ENCODE measurements at places on chromosomes 7 and 10. TPM values are rescaled to one million over a fixed set of nuclear protein-coding genes. Genes with fewer than 3 reads are reported as not detected.

DNA sequence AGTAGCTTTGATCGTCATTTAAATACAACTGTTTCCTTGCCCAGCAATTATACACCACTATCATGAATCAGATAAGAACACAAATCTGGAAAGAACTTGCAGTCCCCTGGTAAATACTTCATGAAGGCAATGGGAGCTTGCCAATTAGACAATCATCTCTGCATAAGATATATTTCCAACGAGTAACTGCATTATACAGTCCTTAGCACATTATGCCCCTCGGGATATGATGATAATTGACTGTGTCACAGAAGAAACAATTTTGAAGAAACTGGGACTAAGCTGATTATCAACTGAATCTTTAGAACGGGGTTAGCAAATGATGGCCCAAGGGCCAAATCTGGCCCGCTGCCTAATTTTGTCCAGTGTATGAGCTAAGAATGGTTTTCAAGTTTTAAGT is 155.7 kb downstream of the TRIL start:
- H3K27ac ChIP-seq = no peak overlapping the region
- no peaks in the 10 kb centered on the region for H3K4me1 ChIP-seq
- peaks cover 5% of the 10 kb centered on the region for H3K36me3 ChIP-seq
- H3K27me3 ChIP-seq = no peaks in the 10 kb centered on the region

- peaks cover 24% of the 10 kb centered on the region for H3K4me1 ChIP-seq
- no peaks in the 10 kb centered on the region for H3K27me3 ChIP-seq
- H3K27ac ChIP-seq = no peak overlapping the region
- DNase-seq = no peak
- no peak overlapping the region for H3K4me3 ChIP-seq
Measured at GRCh38 chr10:95341716-95342130, 50.9 kb upstream of the PDLIM1 start.

GRCh38 chr7:17863095-17863808 is 77.0 kb downstream of the SNX13 start:
- no peak overlapping the region for H3K4me3 ChIP-seq
- no peaks in the 10 kb centered on the region for H3K27me3 ChIP-seq
- DNase-seq = no peak
- H3K27ac ChIP-seq = no peak overlapping the region

DNA sequence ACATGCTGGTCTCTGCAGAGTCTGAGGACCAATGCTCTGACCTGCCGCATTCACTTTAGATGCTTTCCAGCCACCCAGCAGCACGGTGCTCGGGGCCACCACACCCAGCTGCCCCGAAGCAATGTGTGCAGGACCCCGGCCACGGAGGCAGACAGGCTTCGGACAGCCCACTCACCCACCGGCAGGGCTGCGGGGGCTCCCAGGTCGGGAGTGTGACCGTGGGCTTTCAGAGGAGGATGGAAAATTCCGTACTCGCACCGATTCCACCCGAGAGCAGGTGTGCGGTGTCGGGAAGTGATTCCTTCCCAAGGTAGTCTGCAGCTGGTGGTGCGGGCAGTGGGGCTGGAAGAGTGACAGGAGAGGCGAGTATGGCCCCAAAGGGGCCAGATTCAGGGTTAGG is 190.9 kb downstream of the DNAJB6 start:
- no peaks in the 10 kb centered on the region for H3K27me3 ChIP-seq
- no peak overlapping the region for H3K27ac ChIP-seq
- H3K4me3 ChIP-seq = no peak overlapping the region

DNA sequence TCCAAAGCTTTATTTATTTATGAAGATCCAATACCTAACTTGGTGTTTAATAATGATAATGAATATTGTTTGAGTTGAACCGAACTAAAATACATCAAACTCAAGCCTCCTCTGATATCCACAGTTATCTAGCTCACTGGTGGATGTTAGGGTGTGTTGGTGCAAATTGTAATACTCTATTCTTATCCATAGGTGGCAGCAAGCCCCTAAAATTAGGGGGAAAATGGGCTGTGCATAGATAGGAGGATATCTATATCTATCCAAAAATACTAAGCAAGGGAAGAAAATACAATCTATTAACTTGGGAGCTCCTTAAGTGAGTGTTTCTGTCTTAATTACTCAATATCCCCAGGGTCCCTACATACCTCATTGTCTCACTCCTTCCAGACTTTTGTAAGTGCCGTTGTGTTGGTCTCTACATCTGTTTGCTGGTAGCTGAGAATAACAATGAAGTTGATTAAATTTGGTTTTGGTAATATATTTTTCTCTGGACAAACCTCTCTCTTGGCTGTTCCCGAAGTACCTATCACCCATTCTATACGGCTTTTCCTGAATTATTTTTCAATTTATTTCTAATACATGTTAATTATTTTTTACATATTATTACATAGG is 55.0 kb upstream of the VWDE start:
- H3K27ac ChIP-seq = no peak overlapping the region
- no peak for DNase-seq
- H3K4me3 ChIP-seq = no peak overlapping the region
- H3K27me3 ChIP-seq = no peaks in the 10 kb centered on the region
- no peaks in the 10 kb centered on the region for H3K36me3 ChIP-seq

GRCh38 chr10:69480068-69480412 is 28.8 kb downstream of the TSPAN15 start:
- H3K27ac ChIP-seq = peak overlapping the region; percentile 59
- H3K36me3 ChIP-seq = no peaks in the 10 kb centered on the region
- DNase-seq = no peak
- H3K27me3 ChIP-seq = no peaks in the 10 kb centered on the region
- H3K4me3 ChIP-seq = no peak overlapping the region

GRCh38 chr7:135938563-135938962 is 38.6 kb downstream of the MTPN start:
- peaks cover 13% of the 10 kb centered on the region for H3K4me1 ChIP-seq
- H3K36me3 ChIP-seq = no peaks in the 10 kb centered on the region
- no peak overlapping the region for H3K4me3 ChIP-seq
- H3K27ac ChIP-seq = no peak overlapping the region

- DNase-seq = no peak
- H3K27me3 ChIP-seq = no peaks in the 10 kb centered on the region
- peaks cover 20% of the 10 kb centered on the region for H3K4me1 ChIP-seq
- H3K27ac ChIP-seq = no peak overlapping the region
- H3K36me3 ChIP-seq = no peaks in the 10 kb centered on the region
Measured at GRCh38 chr10:44369296-44369695, 15.6 kb downstream of the CXCL12 start.

DNA sequence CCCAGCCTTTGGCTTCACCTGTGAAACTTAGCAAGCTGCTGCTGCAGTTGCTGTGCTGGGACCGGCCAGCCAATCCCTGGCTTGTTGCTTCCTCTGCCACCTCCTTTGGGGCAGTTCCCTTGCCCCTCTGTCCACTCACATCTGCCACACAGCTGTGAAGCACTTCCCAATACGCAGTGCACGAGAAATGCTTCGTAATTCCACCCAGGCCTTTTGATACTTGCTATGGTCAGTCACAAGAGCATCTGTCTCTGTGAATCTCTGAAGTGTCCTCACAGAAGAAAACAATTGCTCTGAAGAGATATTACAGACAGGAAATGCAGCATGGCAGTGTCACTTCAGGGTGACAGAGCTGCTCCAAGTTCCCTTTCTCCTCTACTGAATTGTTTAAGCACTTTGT is 208.5 kb downstream of the PTEN start:
- H3K4me3 ChIP-seq = no peak overlapping the region
- no peaks in the 10 kb centered on the region for H3K27me3 ChIP-seq
- H3K4me1 ChIP-seq = peaks cover 3% of the 10 kb centered on the region
- peak overlapping the region; percentile 14 for H3K27ac ChIP-seq

DNA sequence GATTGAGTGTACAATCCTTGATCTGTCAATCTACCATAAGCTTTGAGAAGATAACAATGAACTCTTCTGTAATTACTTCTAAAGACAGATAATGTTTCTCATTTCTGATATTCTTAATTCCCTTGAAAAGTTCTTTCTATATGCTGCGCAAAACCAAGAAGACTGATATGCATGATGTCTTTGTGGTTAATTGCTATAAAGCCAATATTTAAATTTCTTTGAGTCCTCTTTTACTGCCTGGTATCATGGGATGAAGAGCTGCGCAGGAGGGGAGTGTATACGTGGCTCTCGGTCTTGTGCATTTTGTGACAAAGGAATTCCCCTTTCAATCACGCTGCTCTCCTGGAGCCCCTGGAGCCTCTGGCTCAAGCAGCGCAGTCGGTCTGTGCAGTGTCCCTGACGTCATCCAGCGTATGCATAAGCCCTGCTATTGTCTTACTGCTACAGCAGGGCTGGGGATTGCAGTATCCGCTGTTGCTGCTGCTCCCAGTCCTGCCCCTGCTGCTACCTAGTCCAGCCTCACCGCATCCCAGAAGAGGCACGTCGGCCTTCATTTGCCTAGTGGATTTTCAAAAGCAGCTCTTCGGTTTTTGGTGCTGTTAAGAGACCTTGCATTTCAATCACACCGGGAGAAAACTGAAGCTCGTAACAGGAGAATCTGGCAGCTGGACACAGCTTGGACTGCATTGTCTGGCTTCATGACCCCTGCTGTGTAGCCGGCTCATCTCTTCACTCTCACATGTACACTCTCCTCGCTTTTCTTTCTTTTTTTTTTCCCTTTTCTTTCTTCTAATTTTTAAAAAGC is 66.7 kb downstream of the ST7 start:
- peaks cover 9% of the 10 kb centered on the region for H3K4me1 ChIP-seq
- no peaks in the 10 kb centered on the region for H3K27me3 ChIP-seq
- no peak overlapping the region for H3K27ac ChIP-seq
- H3K4me3 ChIP-seq = no peak overlapping the region

- no peaks in the 10 kb centered on the region for H3K36me3 ChIP-seq
- peaks cover 54% of the 10 kb centered on the region for H3K4me1 ChIP-seq
- peak overlapping the region; percentile 2 for H3K27ac ChIP-seq
- H3K4me3 ChIP-seq = peak overlapping the region; percentile 97
Measured at GRCh38 chr10:69321865-69322264, 43.6 kb downstream of the HK1 start.

DNA sequence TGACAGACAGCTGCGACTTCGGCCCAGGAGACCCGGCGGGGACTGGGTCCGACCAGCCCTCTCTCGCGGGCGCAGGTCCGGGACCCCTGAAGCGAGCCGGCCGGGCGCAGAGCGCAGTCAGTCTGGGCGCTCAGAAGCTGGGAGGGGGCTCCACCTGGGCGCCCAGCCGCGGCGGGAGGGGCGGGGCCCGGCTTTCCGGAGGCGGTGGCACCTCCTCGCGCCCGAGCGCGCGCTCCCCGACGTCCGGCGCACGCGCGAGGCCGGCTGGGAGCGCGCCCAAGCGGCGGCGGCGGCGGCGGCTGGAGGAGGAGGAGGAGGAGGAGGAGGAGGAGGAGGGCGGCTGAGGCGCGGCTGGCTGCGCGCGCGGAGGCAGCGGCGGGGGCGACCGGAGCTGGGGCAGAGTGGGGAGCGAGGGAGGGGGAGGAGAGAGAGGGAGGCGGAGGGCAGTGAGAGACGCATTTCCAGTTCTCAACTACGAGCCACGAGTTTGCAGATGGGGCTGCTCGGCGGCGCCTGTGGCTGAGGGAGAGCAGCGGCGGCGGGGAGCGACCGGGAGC is at the start of gene PALS2:
TSS of gene PALS2 (plus strand) at position 456 of the 557 bp plus-strand sequence. CDS start 50,216 bp downstream, outside the sequence.
- peak within 1 kb of the TSS; percentile 97 for H3K27ac ChIP-seq
- H3K36me3 ChIP-seq = no peaks in the 10 kb centered on the region
- H3K27me3 ChIP-seq = peaks cover 47% of the 10 kb centered on the region
- peaks cover 23% of the 10 kb centered on the region for H3K4me1 ChIP-seq

DNA sequence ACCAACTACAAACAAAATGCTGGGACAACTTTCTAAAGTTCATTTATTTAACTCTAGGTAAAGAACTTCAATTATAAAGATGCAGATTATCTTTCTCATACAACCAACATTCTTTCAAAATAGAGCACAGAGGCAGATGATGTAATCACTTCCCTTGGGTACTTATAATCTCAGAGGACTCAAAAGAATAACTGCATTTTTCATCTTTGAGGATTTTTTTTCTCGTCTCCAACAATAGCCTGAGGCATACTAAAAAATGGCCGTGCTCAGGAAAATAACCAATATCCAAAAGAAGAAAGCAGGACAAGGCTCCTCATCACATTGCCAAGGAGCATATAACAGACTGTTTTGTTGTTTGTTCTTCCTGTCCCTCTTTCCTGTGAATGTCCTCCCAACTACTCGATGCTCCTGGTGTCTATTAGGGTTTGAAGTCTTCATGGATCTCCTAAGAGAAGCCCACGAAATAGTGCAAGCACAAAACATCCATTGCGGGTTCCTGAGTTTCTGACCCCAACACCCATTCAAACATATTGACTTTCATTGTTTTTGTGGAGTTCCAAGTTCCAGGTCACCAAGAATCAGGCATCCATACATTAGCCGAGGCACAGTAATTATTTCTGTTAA is 182.9 kb downstream of the SORCS1 start:
- no peaks in the 10 kb centered on the region for H3K36me3 ChIP-seq
- DNase-seq = no peak
- no peak overlapping the region for H3K4me3 ChIP-seq
- H3K27ac ChIP-seq = peak overlapping the region; percentile 46
- H3K27me3 ChIP-seq = no peaks in the 10 kb centered on the region
- H3K4me1 ChIP-seq = peaks cover 22% of the 10 kb centered on the region

- H3K4me3 ChIP-seq = no peak overlapping the region
- H3K4me1 ChIP-seq = no peaks in the 10 kb centered on the region
- no peaks in the 10 kb centered on the region for H3K36me3 ChIP-seq
- H3K27me3 ChIP-seq = no peaks in the 10 kb centered on the region
- no peak overlapping the region for H3K27ac ChIP-seq
Measured at GRCh38 chr10:86176850-86177536, 189.6 kb downstream of the GRID1 start.

DNA sequence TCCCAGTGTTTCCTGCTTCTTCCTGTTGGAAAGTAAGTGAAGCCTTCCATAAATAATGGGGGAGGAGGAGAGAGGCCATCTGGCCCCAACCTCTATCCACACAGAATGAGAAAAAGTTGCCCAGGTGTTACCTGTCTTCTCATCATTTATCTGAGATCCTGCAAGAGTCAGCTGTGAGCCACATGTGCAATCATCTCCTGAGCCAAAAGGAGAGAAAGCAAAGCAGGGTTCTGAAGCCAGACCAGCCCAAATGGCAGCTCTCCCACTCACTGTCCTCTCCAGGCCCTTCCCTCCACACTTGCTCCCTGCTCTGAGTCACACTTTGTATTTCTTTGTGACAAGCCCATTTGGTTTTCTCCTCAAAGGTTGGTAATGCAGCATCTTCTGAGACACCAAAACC is 65.9 kb downstream of the FAM204A start:
- DNase-seq = no peak
- no peaks in the 10 kb centered on the region for H3K36me3 ChIP-seq
- no peak overlapping the region for H3K4me3 ChIP-seq
- H3K4me1 ChIP-seq = peaks cover 12% of the 10 kb centered on the region

DNA sequence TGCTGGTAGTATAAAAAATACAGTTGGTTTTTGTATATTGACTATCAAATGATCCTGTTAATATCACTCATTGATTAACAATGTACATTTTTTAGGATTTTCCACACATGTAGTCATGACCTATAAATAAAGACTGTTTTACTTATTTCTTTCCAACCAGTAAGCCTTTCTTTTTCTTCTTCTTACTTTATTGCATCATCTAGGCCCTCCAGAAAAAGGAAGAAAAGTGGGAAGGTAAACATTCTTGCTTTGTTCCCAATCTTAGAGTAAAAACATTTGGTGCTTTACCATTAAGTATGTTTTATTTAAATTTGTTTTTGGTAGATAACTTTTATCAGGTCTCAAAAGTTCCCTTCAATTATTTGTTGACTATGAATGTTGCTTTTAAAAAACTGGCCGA is 47.1 kb upstream of the CCNY start:
- no peaks in the 10 kb centered on the region for H3K4me1 ChIP-seq
- no peak for DNase-seq
- H3K27ac ChIP-seq = no peak overlapping the region
- H3K36me3 ChIP-seq = no peaks in the 10 kb centered on the region
- H3K4me3 ChIP-seq = no peak overlapping the region
- H3K27me3 ChIP-seq = no peaks in the 10 kb centered on the region

Gene TAS2R40
- total RNA-seq = not detected

Gene RBM20
- 0.61 TPM for total RNA-seq

Gene SLC18A3
- 16.7 TPM for total RNA-seq

Gene DENND2A
- 29.8 TPM for total RNA-seq

Gene GNGT1
- 0.65 TPM for total RNA-seq

Gene ANKRD1
- not detected for total RNA-seq

Gene ARHGEF35
- total RNA-seq = 1.2 TPM

Measured in neural crest cell (in vitro differentiated cells).